ENCODE measurements at places on chromosomes 13 and 19.

DNA sequence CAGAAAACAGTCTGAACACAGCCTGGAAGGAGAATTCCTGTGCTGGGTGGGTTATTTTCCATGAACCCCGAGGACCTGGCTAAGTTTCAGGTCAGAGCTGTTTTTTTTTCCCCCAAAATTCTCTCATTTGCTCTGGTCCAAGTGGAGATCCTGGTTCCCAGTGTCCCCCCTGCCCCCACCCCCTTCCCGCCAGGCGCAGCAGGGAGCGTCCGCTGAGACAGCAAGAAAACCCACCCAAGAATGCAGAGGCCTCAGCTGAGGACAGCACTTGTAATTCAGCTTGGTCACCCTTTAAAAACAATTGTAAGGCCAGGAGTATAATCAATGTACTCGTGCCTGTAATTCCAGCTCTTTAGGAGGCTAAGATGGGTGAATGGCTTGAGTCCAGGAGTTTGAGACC is 11.4 kb upstream of the TSPAN16 start:
- DNase-seq = no peak

- DNase-seq = no peak
These were observed 26.4 kb downstream of the ZNF45 start for GRCh38 chr19:43908659-43909058.

DNA sequence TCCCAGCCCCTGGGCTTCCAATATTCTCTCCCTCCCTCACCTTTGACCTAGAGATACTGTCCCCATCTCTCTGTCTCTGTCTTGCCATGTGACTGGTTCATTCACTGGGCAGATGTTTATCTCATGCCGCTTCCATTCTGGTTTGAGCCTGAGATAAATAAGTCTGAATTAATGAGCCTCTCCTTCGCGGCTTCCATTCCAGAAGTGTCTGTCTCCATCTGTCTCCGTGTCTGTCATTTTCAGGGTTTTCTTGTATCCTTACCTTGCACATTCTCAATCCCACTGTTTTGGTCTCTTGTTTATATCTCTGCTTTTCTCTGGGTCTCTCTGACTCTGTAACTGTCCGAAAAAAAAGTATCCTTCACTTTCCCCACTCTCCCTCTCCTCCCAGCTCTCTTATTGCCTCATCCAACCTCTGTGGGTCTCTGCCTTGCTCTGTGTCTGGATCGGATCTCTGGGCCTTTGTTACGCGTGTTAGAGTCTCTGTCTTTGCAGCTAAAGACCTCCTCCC is 4.3 kb downstream of the SPHK2 start:
- DNase-seq = no peak

DNA sequence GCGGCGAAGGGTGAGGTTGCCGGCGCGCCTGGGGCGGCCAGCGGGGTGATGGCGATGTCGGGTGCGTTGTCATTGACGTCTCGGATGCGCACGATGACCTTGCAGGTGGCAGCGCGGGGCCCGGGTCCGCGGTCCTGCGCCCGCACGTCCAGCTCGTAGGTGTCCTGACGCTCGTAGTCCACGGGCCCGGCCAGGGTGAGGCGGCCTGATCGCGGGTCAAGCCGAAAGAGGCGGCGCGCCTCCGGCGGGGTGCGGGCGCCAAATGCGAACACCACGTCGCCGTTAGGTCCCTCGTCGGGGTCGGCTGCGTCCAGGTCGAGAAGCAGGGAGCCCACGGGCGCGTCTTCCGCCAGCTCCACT is 1.1 kb downstream of the PCDH8 start:
- no peak for DNase-seq

DNA sequence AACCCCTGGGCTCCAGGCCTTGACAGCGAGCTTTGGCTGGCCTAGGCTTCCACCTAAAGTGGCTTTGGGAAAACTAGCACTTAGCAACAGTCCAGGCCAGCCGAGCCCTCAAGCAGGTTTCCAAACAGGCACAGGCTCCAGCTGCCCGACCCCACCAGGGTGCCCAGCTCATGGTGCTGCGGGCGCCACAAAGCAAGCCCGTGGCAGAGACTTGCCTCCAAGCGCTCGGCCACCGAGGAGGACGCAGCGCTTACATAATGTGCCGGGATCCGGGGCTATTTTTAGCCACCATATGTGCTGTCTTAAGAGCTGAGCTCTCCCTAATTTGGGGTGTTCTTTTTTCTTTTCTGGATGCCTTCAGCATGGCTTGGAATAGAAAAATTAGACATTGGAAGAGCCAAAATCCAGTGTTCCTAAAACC is 56.1 kb upstream of the F7 start:
- DNase-seq = no peak

DNA sequence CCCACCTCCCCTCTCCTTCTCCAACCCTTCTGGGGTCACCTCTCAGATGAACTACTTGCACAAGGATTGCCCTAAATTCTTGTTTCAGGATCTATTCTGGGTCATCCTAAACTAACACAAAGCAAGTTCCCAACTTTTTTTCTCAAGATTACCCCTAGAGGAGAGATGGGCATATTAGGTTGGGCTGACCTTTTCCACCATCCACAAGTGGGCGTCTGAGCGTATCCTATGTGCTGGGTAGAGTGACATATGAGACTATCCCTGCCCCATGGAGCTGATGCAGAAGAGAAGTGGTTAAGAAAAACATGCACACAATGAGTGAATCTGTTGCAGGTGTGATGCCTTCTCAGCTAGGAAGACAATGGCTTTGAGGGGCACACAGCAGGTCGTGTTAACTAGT is 132.7 kb downstream of the CACNA1A start:
- DNase-seq = no peak

DNA sequence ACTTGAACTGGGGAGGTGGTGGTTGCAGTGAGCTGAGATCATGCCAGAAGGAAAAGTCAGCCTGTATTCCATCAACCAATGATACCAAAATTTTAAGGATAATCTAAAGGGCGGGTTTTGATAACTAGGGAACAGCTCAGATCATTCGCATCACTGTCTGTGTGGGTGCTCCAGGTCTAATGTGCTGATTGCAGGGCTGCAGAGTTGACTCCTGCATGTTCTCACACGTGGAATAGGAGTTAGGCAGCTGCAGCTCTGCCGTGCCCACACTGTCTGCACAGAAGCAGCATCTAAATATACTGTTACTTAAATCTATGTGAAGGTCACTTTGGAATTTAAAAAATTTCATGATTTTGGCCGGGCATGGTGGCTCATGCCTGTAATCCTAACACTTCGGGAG is 4.3 kb upstream of the PARP4 start:
- no peak for DNase-seq

DNA sequence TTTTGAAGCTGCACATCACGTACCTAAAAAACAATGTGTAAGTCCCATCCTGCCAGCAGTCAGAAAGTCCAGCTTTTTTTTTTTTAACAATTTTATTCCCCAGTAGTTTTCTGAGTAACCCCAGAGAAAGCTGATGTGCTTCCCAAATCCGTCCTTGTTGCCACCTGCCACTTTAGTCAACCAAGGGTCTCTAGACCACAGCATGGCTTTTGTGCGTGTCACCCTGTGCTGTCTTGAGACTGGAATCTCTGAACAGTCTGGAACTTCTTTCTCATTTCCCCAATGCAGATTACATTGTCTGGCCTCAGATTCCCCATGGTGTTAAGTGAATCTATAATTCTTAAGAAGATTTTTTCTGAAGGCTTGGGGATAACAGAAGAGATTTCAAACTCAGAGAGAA is 289.2 kb upstream of the KLF12 start:
- no peak for DNase-seq

- DNase-seq = no peak
These were observed 34.2 kb downstream of the FAM187B start for GRCh38 chr19:35194012-35194984.

DNA sequence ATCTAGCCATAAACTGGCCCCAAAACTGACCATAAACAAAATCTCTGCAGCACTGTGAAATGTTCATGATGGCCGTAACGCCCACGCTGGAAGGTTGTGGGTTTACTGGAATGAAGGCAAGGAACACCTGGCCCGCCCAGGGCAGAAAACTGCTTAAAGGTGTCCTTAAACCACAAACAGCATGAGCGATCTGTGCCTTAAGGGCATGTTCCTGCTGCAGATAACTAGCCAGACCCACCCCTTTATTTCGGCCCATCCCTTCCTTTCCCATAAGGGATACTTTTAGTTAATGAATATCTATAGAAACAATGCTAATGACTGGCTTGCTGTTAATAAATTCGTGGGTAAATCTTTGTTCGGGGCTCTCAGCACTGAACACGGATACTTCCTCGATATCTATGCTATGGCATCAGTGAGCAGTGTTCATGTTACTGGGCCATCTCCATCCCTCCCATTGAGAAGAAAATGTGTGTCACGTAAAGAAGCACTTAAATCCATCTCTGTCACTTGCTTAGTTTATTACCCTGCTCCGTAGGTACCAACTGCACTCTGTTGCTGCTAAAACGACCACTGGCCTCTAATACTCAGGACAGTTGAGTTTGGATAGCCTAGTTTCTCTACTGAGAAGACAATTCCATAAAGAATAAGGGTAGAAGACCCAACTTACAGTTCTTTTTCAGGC is 5.3 kb downstream of the ATP7B start:
- DNase-seq = no peak

GRCh38 chr13:27928353-27928804 is 8.6 kb downstream of the PDX1 start:
- no peak for DNase-seq

DNA sequence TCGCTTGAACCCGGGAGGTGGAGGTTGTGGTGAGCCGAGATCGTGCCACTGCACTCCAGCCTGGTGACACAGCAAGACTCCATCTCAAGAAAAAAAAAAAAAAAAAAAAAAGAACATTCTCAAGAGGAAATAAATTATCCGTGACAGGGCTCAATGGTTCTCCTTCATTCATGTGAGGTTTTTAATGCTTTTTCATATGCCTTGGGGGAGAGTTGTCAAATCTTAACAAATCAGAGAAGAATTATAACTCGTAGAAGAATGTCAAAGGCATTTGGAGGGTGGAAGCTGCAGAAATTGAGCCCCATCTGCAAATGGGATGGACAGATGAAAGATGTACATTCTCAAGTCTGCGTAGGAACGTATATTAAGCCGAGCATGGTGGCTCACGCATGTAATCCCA is 34.9 kb upstream of the HOMER3 start:
- no peak for DNase-seq

DNA sequence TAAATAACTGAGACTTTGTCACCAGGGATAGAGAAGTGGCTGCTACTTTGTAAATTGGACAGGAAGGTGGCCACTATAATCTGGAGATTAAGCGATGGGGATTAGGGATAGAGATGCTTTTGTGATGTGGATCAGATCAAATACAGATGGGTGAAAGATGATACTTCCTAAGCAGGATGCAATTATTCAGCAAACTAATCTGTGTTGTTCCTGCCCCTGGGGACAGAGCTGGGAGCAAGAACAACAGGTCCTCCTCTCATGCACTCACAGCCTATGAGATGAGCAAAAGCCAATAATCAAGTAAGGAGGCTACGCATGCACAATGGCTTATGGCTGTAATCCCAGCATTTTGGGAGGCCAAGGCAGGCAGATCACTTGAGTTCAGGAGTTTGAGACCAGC is 4.6 kb downstream of the RGL3 start:
- no peak for DNase-seq

DNA sequence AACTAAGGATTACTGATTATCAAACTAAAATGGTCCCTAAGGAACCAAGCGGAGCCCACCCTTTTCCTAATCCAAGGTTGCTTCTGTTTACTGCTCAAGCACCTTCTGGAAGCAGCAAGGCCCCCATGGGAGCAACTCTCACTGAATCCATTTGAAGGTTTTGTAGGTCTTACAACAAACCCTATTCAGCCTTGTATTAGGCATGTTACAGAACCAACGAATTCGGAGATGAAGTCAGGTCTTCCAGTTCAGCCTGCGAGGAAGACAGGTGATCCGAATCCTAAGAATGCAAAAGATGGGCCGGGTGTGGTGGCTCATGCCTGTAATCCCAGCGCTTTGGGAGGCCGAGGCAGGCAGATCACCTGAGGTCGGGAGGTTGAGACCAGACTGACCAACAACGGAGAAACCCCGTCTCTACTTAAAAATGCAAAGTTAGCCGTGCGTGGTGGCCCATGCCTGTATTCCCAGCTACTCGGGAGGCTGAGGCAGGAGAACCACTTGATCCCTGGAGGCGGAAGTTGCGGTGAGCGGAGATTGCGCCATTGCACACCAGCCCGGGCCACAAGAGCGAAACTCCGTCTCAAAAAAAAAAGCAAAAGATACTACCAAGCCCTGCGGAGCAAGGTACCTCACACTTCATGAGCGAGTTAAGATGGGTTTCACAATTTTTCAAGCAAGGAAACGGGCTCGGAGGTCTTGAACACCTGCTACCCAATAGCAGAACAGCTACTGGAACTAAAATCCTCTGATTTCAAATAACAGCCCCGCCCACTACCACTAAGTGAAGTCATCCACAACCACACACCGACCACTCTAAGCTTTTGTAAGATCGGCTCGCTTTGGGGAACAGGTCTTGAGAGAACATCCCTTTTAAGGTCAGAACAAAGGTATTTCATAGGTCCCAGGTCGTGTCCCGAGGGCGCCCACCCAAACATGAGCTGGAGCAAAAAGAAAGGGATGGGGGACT is 609 bp downstream of the ZAR1L start:
- DNase-seq = peak; percentile 63

GRCh38 chr19:41265395-41266153 is 1.4 kb downstream of the HNRNPUL1 start:
- DNase-seq = peak; percentile 20

DNA sequence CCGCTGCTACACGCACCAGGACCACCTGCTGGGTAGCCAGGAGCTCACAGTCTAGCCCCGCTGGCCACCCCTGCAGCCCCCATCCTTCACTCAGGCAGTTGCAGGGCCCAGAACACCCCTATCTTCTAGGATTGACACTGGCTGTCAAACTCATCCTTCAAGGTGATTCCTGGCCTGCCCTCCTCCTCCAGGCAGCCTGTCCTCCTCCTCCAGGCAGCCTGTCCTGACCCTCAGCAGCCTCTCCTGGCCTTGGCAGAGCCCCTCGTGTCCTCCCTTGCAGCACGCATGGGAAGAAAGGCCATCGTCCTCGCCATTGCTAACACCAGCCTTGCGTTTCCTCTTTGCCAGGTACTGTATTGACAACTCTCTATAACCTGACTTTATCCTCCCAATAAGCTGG is 3.8 kb upstream of the EPS8L1 start:
- no peak for DNase-seq

GRCh38 chr19:44517146-44517545 is 12.3 kb downstream of the CEACAM20 start:
- DNase-seq = no peak

- DNase-seq = peak; percentile 52
These were observed 125.0 kb downstream of the STK24 start for GRCh38 chr13:98451676-98452470.

- DNase-seq = no peak
These were observed 34.5 kb downstream of the DNM2 start for GRCh38 chr19:10752237-10752912.

GRCh38 chr13:50887151-50887550 is 22.4 kb upstream of the RNASEH2B start:
- DNase-seq = no peak

All from fibroblast of lung (primary cell).